ENCODE measurements at places on chromosomes 12 and 14.

GRCh38 chr14:58954901-58955861 lies 233.3 kb upstream of the DAAM1 start:
- DNase-seq: no peak

DNA sequence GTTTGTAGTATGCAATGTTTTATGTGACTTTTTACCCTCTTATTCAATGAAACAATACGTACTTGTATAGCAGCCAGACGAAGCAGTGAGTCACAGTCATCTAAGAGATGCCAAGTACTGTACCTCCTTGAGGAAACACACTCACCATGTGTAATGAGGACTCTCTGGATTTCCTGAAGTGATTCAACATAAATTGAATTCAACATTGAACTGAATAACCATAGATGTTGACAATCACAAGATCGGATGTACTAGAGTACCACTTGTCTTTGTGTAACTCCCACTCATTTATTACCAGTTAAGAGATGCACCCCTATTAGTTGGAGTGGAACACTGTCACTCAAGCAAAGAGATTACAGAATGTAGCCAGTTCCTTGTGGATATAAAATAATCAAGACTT lies 175.2 kb upstream of the HMGA2 start:
- DNase-seq: no peak

- DNase-seq: no peak
Measured at GRCh38 chr14:75258079-75258802, 20.4 kb upstream of the FOS start.

DNA sequence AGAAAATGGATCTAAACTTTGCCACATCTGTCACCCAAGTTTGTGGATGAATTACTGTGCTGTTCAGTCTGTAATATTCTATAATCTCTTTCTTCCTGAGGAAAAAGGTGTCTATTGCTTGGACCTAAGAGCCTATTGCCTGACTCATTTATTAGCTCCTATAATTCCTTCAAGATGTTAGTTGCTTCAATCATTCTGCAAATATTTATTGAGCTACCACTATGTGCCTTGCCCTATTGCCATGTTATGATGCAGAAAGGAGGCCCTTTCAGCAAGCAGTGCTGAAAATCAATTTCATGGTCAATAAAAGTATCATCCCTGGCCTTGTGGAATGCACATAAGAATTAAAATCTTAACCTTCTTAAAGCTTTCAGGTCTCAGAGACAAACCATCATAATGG lies 113.6 kb downstream of the CCER1 start:
- no peak for DNase-seq

DNA sequence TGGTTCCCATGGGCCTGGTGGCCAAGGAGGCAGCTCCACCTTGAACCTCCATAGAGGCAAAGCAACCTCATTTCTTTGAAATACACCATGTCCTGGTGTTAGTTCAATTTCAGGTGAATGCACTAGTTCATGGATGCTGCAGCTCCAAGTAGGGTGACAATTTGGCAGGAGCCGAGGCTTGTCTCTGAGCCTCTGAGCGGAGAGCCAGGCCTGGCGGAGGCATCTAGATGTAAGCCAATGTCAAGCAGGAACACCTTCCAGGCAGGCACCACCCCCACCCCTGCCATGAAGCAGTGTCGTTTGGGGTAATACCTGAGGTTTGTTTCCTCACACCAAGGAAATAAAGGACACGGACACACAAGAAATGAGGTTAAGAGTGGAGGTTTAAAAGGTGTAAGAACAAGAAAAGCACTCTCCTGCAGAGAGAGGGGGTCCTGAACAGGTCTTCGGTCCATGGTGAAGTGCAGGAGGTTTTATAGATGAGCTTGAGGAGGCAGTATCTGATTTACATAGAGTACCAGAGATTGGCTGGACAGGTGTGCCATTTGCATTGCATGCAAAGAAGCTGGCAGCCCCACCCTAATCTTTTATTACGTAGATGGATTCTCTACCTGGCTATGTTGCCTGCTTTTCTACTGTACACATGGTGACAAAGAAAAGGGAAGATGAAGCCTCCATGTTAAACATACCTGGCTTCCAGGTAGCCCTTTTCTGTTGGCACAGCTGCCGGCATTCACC lies 60.3 kb downstream of the RIN3 start:
- no peak for DNase-seq

DNA sequence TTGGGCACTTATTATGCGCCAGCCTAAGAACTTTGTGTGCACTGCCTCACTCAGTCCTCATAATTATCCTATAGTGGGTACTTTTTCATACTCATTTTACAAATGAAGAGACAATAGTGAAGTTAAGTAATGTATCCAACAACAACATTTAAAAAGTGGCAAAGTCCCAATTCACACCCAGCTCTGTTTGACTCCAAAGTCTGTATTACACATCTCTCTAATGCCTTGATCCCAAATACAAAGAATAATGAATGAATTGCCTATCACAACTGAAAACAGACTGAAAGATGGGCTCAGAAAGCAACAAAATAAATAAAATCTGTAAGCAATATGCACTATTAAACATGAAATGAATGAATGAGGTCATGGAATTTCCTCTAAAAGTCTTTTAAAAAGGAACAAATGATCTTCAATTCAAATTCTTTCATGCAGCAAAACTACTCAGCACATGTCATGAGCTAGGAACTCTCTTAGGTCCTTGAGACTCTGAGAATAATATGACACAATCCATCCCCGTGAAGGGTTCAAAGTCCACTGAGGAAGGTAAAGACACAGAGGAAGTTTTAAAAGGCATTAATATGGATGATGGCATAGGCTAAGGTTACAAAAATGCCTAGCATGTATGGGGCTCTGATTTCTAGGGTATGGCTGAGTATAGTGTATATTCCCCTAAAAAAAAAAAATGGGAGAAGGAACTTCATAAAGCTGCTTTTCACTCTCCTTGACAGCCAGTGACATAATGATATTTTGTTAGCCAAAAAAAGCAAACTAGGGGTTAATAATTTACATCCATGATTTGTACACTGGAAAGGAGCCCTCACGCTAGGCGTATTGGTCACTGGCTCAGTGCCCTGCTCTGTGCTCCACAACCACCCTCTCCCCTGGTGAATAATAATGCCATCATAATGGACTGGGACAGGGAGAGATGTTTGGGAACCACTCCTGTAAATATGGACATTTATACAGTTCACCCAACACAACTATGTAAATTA lies 103.4 kb downstream of the SLC2A13 start:
- no peak for DNase-seq

DNA sequence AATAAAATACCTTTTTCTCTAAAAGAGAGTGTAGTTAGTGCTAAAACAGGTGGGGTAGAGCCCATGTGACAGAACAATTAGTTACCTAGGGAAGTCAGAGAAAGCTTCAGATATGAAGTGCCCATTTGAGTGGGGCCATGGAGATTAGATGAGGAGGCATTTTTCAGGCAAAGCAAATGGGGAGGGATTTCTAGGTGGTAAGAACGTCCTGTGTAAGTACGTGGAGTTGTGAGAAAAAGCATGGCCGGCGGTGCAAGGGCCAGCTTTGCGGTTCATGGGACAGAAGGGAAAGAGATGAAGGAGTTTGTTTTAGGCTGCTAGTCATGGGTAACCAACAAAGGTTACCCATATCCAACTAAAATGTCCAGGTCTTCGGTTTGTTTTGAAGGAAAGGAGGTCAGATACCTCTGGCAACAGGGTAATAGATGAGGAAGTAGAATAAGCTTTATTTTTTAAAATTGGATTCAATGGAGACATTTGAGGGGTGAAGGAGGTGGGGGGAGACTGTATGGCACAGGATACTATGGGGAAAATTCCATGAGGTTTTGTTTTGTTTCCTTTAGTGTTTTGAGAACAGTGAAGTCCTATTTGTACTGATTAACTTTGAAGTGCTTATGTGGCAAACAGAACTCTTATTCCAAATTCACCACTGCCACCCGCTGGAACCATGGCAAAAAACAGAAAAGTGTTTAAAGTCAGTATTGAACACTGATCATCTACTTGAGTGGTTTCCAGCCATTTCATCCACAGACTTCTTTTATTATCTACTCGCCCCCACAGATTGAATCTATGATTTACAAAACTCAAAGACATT lies 10.0 kb upstream of the SNRPF start:
- DNase-seq: no peak

DNA sequence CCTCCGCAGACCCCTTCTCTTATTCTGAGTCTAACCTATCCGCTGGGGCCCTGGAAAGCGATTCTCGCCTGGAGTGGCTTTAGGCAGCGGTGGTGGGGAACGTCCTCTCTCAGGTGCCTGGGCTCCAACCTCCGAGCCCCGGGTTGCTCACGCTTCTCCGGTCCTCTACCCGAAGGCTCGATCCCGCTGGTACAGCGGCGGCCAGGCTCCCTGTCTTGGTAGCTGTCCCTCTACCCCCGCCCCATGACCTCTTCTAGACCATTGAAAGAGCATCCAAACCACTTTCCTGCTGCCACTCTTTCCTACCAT lies 505 bp upstream of the HEBP1 start:
- peak; percentile 46 for DNase-seq

DNA sequence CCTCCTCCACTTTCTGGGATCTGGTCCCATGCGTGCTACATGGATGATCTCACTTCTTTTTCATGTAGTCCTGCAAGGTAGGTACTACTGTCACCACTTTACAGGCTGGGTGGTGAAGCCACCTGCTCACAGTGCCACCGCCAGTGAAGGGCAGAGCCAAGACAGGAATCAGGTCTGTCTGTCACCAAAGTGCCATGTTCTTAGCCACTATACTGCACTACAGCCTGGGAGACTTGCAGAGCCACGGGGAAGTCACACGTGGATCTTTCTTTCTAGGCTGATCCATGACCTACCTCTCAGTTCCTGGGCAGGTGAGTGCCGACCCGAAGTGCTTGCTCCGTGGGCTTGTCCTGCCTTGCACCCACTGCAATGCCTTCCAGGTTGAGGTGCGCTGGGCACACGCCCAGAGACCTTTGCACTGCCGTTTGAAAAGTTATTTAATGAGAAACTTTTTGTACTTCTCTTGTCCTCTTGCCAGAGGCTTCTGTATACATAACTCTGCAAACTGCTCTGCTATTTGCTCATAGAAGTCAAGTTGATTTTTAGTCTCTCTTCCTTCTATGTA lies 19.7 kb upstream of the CLMN start:
- DNase-seq: no peak

GRCh38 chr12:58081488-58081887 lies 140.1 kb downstream of the ATP23 start:
- no peak for DNase-seq

GRCh38 chr12:22879203-22879602 lies 254.2 kb downstream of the ETNK1 start:
- DNase-seq: no peak

DNA sequence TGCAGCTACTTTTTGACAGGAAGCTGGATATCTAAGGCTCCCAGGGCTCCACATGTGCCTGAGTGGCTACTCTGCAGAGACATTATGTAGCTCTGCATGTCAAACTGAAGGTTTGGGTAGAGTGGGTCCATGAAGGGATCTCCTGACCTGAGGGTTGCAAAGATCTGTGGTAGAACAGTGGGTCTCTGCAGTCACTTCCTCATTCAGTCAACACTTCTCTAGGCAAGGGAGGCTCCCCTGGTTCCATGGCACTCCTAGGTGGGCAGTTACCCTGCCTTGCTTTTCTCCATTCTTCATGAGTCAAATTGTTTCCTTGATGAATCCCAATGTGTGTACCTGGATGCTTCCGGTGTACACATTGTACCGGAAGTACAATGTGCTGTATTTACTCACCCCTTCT lies 57.4 kb downstream of the CMAS start:
- no peak for DNase-seq

DNA sequence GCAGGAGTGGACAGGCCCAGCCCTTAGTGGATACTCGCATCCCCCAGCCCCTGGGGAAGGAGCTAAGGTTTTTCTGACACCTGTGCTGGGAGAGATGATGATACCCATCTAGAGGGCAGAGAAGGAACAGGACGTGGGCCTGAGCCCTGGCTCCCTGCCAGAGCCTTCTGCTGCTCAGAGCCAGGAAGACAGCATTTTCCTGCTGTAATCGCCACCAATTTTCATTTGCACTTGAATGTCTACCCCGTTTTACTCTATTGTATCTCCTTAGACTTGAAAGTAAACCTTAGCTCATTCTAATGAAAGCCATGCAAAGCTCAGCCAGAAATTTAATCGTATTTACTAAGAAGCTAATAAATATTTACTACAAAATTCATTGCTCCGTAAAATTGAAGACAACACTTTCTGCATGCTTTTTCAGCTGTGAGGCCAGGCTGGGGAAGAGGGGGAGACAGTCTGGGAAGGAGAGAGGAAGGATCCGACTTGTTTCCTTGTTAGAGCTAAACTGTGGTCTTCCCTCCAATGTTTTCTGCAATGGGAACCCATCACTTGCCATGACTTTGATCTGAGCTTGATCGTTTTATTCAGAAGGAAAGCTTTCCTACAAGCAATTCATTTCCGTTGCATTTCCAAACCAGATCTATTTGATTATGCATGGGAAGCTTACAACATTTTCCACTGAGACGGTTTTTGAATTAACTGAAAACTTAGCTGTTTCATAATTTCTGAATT lies 17.6 kb upstream of the TRAF3 start:
- DNase-seq: no peak

DNA sequence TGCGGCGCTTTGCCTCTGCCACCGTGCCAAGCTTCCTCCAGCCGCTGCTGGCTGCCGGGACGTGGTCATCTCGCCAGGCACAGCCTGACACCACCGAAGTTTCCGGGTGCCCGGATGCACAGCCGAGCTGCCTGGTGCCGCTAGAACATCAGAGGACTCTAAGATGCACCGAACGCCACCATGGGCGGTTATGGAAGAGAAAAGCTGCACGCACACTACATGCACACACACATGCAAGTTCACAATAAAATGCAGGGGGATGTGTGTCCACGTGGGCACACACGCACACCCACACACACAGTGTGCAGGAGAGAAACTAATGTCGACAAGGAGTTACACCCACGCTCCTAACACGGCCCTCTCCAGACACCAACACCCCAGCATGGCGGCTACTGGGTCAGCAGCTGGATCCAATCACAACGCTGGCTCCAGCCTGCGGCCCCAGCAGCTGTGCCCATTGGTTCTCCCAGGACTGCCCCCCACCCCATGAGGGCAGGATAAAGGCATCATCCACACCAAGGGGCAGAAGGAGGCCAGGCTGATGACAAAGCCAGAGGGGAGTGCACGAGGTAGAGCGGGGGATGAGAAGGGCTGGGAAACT lies 82.7 kb downstream of the BCL11B start:
- no peak for DNase-seq

DNA sequence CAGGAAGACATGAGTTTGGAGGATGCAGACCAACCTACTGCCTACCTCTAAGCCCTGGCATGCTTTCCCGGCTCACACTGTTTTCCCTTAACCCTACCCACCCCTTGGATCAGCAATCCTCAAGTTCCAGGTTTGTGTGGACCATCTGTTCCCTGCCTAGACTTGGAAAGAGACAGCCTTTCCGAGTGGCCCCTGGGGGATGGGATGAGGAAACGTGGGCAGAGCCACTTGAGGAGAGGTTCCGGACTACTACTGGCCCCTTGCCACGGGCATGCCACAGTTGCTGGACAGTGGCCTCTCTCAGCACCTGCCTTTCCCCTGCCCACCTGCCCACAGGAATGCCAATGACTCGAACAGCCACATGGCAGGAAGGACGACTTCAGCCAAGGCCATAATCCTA lies 135.9 kb downstream of the SLC15A4 start:
- no peak for DNase-seq

GRCh38 chr14:105856676-105857219 lies 330.4 kb downstream of the TMEM121 start:
- no peak for DNase-seq

- no peak for DNase-seq
Measured at GRCh38 chr14:59046746-59047145, 141.7 kb upstream of the DAAM1 start.
